ENCODE measurements at places on chromosomes 13 and 19.

DNA sequence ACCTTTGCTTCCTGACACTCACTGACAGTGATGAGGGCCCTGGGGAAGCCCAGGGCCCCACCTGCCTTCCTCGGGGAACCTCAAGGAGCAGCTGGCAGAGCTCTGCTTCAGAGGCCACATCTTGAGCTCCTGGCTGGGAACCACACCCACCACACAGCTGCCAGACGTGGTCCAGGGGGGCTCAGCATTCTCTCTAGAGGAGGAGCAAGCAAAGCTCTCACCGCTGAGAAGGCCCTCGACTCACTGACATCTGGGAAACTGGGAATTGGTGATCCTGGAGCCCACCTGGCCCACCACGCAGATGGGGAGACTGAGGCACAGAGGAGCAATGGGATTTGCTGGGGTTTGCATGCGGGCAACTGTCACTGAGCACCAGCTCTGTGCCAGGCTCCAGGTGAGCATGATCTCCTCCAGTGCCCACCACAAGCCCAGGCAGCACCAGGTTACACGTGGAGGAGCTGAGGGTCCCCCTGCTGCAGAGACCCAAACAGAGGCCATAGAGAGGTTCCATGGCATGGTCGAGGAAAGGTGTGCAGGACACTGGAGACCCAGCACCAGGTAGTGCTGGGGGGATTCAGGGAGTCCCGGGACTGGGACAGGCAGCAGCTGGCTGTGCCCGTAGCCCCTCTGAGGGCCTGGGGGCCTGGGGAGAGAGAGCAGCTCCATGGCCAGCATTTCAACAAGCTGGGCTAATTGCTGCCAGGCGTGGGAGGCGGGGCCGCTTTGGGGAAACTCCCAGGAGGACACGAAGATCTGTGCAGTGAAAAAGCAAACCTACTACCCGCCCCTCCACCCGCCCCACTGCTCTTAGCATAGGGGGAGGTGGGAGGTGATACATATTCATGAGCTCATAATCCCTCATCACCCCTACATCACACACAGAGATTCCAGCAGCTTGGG, 33.4 kb downstream of the PEPD start:
- DNase-seq, result no peak

DNA sequence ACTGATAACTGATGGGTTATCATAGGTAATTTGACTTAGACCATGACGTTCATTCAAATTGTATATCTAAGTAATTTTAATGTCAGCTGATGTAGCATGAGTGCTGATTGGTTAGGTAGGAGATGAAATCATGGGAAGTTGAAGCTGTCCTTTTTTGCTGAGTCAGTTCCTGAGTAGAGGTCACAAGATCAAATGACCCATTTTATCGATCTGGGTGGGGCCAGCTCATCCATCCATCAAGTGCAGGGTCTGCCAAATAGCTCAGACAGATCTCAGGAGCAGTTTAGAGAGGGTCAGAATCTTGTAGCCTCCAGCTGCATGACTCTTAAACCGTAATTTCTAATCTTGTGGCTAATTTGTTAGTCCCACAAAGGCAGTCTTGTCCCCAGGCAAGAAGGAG, 35.3 kb upstream of the CD177 start:
- no peak for DNase-seq

DNA sequence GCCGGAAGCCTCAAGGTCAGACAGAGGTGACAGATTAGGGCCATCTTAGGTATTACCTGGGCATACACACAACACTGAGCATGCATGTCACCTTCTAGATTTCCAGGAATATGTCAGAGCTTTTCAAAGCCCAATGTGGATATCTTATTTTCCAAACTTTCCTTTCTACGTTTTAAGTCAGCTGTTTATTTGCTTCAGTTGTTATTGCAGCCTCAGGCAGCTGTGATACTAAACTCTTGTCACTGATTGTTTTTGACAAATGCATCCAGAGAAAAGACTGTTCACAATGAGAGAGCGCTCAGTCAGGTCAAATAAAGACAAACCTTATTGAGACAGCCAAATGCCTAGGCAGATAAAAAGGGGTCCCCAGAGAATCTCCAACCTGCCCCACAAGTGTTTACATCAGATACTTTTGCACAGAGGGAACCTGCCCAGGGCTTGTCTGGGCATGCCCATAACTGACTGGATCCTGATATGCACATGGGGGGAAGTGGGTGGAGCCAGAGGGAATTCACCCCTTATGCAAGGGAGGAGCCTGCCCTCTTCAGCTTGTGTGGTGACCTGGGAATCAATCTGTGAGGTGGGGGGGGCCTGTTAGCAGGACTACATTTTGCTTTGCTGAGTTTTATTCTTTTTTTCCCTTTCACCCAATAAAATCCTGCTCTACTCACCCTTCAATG, 28.5 kb downstream of the MED4 start:
- no peak for DNase-seq

- DNase-seq, result no peak
Observed at GRCh38 chr19:3116621-3117020, 19.2 kb upstream of the GNA15 start.

DNA sequence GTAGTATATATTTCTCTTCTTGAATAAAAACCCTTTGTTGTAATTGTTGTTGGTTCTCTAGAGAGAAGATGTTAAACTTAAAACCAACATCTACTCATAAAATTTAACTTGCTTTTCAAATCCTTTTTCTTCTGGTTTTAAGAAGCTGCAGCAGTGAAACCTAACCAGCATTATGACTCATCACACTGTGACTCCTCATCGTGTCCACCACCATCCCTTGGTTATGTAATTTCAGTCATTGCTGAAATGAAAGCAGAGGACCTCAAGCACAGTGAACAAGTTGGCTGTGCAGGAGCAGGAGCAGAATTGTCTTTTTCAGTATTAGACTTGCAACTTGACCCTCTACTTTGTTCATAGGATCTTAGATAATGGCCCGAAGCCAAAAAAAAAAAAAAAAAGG, 64.9 kb upstream of the HTR2A start:
- no peak for DNase-seq

GRCh38 chr13:21583478-21583877, 20.5 kb downstream of the MICU2 start:
- no peak for DNase-seq

DNA sequence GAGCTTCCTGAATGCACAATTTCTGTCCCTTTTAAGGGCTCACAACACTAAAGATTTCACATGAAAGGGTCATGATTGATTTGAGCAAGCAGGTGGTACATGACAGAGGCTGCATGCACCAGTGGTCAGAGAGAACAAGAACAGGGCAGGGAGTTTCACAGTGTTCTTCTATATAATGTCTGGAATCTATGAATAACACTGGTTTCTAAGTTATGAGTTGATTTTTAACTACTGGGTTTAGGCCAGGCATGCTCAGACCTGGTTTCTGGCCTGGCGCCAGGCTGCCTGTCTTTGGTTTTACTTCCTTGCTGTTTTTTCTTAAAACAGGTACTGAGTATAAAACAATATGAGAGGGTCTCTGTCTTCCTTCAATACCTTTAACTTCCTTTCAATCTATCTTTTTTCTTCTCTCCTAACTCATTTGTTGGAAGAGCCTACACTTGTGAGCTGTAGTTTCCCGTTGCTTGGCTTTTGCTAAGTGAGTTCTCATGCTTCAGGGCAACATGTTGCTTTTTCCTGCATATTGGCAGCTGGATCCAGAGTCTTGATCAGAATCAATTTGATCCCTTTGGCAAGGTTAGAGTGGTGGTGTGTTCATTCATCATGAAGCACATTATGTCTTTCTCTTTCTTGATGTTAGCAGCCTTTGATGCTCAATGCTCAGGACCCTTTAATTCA, 38.5 kb upstream of the FGF14 start:
- no peak for DNase-seq

DNA sequence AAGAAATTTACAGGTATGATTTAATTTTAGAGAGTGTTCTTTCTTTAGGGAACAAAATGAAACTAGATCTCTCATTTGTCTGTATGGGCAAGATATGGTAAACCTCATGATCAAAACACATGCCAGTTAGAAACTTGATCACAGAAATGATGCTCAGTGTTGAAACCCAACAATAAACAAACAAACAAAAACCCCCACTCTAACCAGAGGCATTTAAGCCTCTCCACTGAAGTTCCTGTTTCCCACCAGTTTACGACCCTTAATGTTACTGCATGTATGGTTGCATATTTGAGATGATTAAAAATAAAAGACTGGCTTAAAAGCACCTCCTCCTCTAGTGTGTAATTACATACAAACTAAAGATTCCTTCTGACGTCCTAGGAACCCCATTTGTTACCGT, 293.3 kb upstream of the MAB21L1 start:
- DNase-seq, result no peak

DNA sequence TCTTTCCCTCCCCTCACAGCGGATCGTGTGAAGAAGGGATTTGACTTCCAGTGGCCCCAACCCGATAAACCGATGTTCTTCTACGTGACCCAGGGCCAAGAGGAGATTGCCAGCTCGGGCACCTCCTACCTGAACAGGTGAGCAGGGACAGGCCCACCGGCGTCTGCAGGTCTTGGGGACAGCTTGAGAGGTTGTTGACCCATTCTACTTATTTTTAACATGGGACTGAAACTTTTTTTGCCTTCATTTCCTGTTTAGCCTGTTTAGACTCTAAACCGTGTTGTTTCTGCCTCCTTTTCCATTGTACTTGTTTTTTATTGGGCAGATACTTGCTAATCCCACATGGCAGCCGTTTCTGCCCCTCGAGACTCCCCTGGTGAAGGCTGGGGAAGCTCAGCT, 28.5 kb downstream of the UPF1 start:
- DNase-seq, result no peak

DNA sequence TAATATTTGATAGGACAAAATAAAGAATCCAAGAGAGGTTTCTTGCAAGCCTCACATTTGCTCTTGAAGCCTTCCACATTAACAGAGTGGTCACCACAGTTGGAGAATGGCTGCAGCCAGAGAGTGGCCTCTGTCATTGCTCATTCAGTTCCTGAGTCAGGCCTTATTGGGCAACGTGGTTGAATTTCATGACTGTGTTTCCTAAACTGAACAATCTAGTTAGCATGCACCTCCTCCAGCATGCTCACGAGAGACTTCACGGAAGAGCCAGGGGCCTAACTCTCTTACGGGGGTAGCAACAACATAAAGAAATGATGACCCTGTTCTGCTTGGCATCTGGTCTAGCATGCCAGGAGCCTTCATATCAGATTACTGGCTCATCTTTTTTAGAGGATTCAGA, 9.6 kb upstream of the UBL3 start:
- no peak for DNase-seq

GRCh38 chr19:13207237-13207845, 57.1 kb downstream of the IER2 start:
- DNase-seq, result no peak

DNA sequence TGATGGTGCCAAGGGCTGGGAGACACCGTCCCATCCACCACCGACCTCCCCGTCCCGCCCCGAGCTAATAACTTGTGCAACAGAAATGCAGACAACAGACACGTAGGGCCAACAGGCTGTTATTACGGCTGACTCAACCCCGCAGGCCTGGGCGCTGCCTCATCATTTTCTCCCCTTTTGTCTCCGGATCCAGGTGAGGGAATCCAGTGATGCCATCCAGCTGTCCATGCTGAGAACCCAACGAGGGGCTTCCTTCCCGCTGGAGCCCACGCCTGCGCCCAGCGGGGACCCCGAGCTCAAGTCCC, 6.4 kb upstream of the DIRAS1 start:
- no peak for DNase-seq

DNA sequence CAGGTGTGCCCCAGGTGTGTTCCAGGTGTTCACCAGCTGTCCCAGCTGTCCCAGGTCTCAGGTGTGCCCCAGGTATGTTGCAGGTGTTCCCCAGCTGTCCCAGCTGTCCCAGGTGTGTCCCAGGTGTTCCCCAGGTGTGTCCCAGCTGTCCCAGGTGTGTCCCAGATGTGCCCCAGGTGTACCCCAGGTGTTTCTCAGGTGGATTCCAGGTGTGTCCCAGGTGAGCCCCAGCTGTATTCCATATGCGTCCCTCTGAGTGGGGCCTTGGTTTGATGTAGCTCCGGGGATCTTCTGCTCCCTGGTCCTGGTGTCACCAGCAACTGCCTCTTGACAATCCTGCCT, 719 bp upstream of the GRK1 start:
- DNase-seq, result no peak

GRCh38 chr13:33855371-33855895, 37.5 kb downstream of the RFC3 start:
- DNase-seq, result no peak

DNA sequence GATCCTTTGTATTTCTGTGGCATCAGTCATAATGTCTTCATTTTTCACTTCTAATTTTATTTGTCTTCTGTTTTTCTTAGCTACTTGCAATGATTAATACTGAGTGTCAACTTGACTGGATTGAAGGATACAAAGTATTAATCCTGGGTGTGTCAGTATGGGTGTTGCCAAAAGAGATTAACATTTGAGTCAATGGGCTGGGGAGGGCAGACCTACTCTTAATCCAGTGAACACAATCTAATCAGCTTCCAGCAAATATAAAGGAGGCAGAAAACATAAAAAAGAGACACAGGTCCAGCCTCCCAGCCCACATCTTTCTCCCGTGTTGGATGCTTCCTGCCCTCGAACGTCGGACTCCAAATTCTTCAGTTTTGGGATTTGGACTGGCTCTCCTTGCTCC, 640.9 kb upstream of the MIR17HG start:
- no peak for DNase-seq

DNA sequence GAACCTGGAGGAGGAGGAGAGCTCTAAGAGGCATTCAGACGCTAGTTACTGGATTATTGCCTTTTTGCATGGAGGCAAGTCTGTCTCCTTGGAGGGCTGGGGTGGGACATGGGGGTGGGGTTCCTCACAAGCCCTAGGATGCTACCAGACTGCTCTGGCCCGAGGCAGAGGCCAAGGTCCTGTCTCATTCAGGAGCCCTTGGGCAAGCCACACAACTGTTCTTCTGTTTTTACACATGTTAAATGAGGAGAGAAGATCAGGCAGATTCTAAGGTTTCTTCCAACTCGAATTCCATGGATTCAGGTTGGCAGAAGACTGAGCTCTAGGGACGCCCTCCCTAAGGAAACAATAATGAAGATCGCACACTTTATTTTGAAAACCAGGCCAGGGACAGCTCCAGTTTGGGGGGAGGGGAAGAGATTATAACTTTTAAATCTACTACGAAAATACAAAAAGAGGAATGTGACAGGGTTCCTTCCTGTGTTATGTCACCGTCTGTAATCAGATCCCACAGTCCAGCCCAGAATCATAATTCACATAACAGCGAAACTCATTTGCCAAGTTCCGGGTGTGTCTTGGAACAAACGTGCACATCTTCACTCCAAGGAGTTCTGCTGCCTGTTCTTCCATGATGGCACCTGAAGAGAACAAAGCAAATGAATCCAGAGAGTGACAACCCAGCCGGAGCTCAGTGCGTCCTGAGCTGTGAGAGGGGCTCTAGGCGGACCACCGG, 25.2 kb downstream of the IL17D start:
- DNase-seq, result no peak

DNA sequence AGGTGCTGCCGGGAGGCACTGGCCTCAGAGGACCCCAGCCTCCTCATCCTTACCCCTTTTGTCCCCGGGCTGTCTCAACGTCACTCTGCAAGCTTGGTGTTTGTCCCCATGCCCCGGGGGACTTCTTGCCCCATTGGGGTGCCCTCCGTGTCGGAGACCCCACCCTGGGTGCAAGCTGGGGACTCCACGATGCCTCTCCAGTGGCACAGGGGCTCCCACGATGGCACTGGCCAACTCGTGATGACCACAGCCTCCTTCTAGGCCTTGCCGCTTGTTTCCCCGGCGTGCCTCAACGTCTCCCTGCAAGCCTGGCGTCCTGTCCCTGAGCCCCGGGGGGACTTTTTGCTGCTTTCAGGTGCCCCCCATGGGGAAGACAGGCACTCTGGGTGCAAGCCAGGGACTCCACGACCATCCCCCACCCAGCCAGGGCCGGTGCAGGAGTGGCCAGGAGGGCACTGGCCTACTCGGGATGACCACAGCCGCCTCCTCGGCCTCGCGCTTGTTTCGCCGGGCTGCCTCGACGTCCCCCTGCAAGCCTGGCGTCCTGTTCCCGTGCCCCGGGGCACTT, 237.0 kb downstream of the TUBA3C start:
- no peak for DNase-seq

Data from cortex of kidney (tissue), 1 donor.